ENCODE measurements at places on chromosomes 7 and 10.
A peak's percentile ranks its signal among the peaks of the same experiment; 100 is the strongest.

GRCh38 chr7:111076205-111076604, 14.7 kb upstream of the LRRN3 start:
- DNase-seq: no peak

GRCh38 chr7:42991024-42991423, 58.8 kb downstream of the MRPL32 start:
- no peak for DNase-seq

GRCh38 chr7:148849393-148850098, 34.5 kb downstream of the EZH2 start:
- no peak for DNase-seq

DNA sequence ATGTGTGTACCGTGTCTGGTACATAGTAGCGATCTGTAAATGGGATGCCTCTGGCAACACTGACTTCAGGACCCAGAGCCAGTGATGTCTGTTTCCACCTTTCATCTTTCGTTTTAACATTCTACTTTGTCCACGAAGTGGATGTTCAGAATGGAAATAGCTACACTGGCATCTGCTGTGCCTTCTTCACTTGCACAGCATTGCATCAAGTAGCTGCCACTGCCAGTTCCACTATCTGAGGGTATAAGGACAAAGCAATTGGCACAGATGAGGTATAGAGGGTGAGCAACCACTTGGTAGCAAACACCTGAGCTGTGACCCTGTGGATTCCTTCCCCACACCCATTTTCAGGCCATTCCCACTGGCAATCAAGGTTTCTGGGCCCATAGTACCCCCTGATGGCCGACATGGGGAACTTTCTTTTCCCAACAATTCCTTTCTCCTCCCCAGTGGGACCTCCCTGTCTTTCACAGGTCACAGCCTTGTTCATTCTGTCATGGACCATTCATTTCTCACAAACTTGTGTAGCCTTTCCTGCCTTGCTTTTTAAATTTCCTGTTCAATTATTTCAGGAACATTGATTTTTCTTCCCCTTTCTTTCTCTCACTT, 4.0 kb downstream of the ITGA8 start:
- no peak for DNase-seq

DNA sequence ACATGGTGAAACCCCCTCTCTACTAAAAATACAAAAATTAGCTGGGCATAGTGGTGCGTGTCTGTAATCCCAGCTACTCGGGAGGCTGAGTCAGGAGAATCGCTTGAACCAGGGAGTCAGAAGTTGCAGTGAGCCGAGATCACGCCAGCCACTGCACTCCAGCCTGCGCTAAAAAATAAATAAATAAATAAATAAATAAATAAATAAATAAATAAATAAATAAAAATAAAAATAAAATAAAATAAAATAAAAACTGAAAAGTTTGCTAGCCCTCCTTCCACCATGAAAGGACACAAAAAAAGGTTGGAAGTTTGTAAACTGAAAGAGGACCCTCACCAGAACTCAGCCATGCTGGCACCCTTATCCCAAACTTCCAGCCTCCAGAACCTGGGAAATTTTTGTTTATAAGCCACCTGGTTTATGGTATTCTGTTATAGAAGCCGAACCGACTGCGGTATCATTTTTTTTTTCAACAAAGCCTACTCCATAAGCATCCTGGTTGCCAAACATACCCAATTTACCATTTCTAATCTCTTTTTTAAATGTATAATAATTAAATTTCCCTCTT, 448.2 kb downstream of the SEMA3D start:
- no peak for DNase-seq

DNA sequence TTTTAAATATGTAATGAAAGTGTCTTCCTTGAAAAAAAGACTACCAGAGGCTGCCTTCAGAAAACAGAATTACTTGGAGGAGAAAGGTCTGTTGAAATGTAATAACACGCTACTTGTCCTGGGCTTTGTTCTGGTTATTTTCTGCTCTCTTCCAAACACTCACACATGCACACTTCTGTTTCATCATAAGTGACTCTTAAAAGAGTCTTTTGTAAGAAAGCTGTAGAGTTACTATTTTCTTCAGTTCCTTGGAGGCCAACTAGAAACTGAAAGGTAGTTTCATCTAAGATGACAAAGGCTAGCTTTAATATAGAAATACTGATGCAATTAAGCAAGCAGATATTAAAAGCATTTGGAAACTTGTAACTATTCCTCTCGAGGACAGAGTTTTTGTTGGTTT, 39.1 kb downstream of the TASOR2 start:
- DNase-seq: no peak

DNA sequence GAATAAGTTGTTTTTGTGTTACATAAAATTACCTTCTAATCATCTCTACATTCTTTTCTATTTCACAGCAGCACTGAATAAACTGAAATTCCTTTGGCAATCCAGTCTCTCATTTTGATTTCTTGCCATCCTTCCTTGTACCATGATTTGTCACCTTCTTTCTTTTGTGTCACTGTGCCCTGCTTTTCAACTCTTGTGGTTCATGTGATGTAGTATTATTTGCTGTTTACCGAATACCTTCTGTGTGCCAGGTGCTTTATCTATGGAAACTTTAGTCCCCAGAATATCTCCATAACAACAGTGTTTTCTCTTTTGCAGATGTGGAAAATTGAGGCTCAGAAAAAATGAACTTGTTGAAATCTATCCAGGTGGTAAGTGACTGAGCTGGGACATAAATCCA, 220.3 kb downstream of the STK31 start:
- DNase-seq: no peak

- DNase-seq: no peak
Measured at GRCh38 chr10:122103592-122103991, 114.6 kb downstream of the TACC2 start.

DNA sequence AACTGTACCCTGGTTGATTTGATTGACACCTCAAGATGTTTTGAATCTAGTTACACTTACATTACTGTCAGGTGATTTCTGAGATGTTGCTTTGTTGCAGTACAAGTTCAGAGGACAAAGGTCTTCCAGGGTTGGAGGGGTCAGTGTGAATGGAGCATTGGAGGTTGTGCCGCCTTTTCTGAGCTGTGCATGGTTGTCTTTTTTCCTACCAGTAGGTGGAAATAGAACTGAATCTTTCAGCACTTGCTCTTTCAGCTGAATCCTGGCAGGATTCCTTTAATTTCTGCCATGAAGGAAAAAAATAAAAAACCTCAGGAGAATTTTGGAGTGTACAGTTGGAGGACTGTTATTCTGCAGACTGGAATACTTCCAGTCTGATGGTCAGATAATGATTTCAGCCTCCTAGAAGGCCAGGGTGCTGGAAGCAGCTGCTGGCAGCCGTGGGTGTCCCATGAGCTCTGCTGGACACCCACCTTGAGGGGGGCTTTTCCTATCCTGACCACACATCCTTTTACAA, 82.7 kb downstream of the PLCE1 start:
- peak; percentile 48 for DNase-seq

GRCh38 chr7:22001345-22002004, 55.8 kb upstream of the CDCA7L start:
- DNase-seq: peak; percentile 50

GRCh38 chr10:24027107-24027506, 181.8 kb upstream of the KIAA1217 start:
- DNase-seq: no peak

DNA sequence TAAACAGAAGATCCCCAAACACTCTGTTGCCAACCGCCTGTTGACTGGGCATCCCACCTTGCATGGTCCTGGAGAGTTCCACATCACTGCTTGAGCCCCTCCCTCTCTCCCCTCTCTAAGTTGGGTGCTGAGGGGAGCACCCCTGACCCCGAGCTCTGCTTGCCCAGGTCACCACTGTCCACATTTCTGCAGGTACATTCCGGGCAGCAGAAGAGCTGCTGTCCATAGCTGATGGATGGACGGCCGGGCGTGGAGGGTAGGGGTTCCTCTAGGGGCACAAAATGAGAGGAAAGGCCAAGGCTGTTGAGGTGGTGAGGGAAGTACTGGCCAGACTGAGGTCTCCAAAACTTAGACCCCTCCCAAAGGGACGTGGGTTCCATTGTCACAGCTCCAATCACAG, 227.4 kb upstream of the PPP2R2D start:
- no peak for DNase-seq

GRCh38 chr7:86833360-86833759, 189.7 kb downstream of the GRM3 start:
- DNase-seq: no peak

- DNase-seq: no peak
Measured at GRCh38 chr7:130135208-130136205, 65.2 kb downstream of the KLHDC10 start.

DNA sequence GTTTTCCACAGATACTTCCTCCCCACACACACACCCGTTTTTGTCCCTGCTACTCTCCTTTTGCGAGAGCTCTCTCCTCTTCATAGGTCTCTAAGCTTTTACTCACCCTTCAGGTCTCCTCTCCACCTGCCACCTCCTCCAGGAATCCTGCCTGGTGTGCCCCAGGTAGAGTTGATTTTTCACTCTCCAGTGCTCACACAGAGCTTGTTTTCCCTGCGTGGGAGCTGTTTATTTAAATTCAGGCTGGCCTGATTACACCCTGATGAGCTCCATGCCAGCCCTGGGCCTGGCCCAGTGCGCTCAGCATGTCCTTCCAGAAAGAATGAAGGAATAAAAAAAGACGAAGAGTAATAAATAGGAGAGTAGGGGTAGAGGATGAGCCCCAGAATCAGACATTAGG, 7.5 kb upstream of the CLDN4 start:
- no peak for DNase-seq

GRCh38 chr7:48473205-48473865, 302.1 kb downstream of the ABCA13 start:
- no peak for DNase-seq

GRCh38 chr7:78195281-78195680, 396.7 kb downstream of the PHTF2 start:
- DNase-seq: no peak

DNA sequence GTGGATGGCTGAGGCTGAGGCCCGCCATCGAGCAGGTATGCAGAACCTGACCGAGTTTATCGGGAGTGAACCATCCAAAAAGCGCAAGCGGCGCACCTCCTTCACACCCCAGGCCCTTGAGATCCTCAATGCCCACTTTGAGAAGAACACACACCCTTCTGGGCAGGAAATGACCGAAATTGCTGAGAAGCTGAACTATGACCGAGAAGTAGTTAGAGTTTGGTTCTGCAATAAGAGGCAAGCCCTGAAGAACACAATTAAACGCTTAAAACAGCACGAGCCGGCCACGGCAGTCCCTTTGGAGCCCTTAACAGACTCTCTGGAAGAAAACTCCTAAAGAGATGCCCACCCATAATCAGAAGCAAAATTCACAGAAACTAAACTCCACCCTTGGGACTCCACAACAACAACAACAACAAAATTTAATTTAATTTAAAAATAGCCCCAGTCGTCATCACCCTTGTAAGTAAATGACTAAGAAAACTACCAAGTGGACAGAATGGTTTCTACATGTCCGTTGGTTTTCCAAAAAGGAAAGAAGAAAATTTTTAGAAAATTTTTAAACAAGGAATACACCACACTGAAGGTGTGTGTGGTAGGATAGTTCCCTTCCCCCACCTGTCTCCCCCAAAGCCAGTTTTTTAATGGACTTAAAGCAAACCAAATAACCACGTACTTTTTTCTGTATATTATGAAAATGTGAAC, 101.7 kb upstream of the YAE1 start:
- DNase-seq: no peak

GRCh38 chr7:80135309-80136104, 876 bp downstream of the GNAI1 start:
- no peak for DNase-seq

DNA sequence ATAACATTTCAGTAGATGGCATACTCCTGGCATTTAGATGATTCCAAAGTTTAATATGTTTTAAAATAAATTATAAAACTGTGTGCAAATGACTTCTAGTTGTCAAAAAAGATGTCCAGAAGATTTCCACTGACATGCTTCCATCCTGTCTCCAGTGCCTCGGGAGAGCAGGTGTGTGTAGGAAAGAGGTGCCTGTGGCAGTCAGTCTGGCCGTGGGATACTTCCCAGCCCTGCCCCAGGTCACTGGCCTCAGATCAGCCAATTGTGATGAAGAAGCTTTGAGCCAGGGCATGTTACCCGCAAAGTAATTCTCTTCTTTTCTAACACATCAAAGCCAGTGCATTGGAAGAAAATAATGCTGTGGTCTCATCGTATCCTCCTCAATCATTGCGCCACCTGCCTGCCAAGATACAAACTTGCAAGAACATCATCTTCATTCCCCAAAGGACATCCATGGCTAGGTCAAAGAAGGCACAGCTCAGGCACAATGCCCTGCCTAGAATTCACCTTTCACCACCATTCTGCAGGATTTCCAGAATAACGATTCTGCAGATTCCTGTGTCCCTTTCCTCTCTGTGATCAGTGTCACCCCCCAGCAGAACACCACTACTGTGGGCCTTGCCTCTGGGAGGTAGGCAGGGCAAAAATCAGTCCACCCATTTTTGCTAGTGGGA, 6.3 kb upstream of the KCNMA1 start:
- DNase-seq: peak; percentile 51

GRCh38 chr7:110311556-110311955, 779.4 kb upstream of the LRRN3 start:
- DNase-seq: no peak

- DNase-seq: no peak
Measured at GRCh38 chr10:128254476-128254875, 128.3 kb upstream of the MKI67 start.

GRCh38 chr10:87546971-87547413, 42.3 kb downstream of the MINPP1 start:
- no peak for DNase-seq

GRCh38 chr7:151784853-151785680, 91.8 kb downstream of the PRKAG2 start:
- DNase-seq: no peak

GRCh38 chr7:101435461-101436220, 73.0 kb downstream of the COL26A1 start:
- DNase-seq: no peak

GRCh38 chr7:98755138-98755898, 114.5 kb downstream of the TMEM130 start:
- no peak for DNase-seq

- DNase-seq: no peak
Measured at GRCh38 chr7:16841681-16842080, 36.9 kb upstream of the AGR2 start.

DNA sequence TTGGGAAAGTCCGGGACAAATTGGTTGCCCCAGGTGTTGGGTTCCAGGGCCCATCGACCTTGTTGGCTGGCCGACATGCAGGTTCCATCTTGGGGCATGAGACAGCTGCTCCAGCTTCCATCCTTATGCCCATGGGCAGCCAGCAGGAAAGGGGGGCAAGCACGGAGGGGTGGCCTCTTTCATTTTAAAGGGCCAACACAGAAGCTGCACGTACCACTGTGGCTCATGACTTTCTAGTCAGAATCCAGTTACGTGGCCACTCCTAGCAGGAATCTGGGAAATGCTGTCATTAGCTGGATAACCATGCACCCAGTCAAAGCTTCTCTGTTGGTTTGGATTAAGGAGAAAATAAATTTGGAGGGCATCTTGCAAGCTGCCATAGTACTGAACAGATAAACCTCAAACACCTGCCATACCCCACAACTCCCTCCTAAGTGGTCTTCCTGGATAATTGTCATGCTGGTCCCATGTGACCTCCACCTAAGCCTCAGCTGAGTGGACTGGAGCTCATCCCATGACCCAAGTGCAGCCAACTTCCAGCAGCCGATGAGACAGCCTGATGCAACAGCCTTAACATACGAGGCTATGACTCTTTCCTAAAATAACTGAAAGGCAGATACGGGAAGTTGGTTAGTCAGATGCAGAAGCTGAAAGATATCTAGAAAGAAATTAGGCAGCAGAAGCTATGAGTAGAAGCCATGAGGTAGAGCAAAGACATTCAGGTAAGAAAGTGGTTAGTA, 21.4 kb upstream of the GSDME start:
- DNase-seq: peak; percentile 75

- DNase-seq: no peak
Measured at GRCh38 chr7:158124671-158125079, 462.9 kb downstream of the PTPRN2 start.

GRCh38 chr10:89646889-89647657, 2.0 kb upstream of the PANK1 start:
- DNase-seq: no peak

Measured in amniotic stem cell (primary cell).